ENCODE measurements at places on chromosomes 3 and 15.
A peak's percentile ranks its signal among the peaks of the same experiment; 100 is the strongest.

GRCh38 chr3:112778353-112778948 lies 68.2 kb downstream of the CD200R1L start:
- no peak for DNase-seq

DNA sequence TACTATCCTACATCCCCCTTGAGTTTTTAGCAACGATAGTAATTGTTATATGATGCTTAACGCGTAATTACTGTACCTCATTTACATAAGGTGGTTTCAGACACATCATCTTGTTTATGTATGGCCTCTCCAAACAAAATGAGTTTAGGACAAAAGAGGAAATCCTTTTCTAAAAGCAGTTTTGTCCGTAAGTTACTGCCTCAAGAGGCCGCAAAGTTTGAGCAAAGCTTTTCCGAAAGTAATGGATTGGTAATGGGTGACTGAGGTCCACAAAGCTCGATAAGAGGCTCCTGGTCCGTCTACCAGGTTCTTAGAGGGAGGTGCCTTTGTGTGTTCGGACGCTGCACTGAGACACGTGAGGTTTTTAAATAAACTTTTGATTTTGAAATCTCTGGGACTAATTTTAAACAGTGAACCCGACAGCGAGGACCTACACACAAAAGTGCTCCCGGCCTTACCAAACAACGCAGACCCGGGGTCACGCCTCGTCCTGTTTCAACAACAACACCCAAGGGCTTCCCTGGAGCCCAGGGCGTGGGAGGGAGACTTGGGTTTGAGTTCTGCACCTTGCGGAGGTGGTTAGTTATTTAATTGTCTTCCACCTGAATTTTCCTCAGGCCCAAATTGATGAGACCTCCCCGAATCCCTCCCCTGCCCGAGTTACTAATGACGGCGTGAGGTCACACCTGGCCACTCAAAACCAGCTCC lies 456 bp upstream of the C15orf61 start:
- no peak for DNase-seq

GRCh38 chr3:95289295-95289694 lies 1226.4 kb downstream of the NSUN3 start:
- DNase-seq, result no peak

GRCh38 chr3:133989936-133990702 lies 39.6 kb downstream of the SLCO2A1 start:
- DNase-seq, result no peak

DNA sequence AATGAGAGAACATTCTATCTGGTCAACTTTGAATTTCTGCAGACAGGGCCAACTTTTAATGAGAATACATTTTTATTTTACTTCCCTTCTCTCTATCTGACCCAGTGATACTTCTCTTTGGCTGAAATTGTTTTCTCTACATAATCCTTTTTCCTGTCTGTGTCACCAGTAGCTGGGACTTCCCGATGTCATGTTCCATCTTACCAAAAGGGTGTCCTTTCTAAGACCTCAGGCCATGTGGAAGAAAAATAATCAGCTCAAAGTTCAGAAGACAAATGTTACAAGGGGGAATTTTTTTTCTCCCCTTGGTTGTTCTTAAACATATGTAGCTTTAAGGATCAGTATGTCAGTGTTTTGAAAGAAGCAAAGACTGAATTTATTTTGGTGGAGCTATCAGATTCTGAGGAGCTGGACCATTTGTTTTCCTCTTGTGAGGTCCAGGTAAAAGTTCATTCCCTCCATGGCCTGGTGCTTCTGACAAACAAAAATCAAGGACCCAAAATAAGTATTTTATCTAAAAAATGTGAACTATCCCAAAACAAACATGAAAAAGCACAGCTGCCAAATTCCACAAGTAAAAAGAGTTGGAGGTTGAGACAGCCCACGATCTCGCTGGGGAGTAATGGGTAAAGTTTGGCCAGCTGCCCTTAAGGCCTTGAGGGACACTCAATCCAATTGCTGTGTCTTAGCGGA lies 859.4 kb upstream of the NR2F2 start:
- DNase-seq, result no peak

GRCh38 chr3:126170073-126170777 lies 10.2 kb downstream of the ALDH1L1 start:
- DNase-seq, result no peak

DNA sequence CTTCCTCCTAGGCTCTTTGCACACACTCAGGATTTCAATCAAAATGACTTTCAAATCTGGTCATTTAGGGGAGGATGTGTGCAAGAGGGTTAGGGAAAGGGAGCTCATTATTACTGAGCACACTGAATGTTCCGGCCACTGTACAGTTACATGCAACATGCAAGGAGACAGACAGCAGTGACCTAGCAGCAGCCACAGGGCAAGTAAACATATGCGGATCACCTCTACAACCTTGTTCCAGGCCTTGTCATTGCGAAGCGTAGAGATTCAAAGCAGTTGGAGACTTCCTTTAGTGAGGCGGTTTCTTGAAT lies 837.6 kb downstream of the AGBL1 start:
- DNase-seq, result no peak

DNA sequence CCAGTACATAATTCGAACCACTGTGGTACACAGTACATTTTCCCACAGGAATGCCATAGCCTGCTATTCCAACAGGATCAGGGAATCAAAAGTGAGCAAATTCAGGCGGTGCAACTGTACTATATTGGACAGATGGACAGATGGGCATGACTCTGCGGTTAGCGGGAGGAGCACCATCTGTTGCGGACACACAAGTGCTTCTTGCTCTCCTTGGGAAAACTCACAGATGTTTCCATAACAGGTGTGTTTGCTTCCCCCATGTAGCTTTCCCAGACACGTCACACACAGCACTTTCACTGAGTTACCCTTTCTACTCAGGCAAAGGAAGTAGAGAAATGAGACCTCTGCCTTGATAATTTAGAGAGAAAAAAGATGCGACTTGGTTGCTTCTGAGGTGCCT lies 325.1 kb upstream of the THBS1 start:
- no peak for DNase-seq

- DNase-seq, result no peak
Observed at GRCh38 chr3:61425356-61425755, 136.0 kb upstream of the PTPRG start.

GRCh38 chr3:31523543-31523942 lies 9.2 kb upstream of the STT3B start:
- no peak for DNase-seq

DNA sequence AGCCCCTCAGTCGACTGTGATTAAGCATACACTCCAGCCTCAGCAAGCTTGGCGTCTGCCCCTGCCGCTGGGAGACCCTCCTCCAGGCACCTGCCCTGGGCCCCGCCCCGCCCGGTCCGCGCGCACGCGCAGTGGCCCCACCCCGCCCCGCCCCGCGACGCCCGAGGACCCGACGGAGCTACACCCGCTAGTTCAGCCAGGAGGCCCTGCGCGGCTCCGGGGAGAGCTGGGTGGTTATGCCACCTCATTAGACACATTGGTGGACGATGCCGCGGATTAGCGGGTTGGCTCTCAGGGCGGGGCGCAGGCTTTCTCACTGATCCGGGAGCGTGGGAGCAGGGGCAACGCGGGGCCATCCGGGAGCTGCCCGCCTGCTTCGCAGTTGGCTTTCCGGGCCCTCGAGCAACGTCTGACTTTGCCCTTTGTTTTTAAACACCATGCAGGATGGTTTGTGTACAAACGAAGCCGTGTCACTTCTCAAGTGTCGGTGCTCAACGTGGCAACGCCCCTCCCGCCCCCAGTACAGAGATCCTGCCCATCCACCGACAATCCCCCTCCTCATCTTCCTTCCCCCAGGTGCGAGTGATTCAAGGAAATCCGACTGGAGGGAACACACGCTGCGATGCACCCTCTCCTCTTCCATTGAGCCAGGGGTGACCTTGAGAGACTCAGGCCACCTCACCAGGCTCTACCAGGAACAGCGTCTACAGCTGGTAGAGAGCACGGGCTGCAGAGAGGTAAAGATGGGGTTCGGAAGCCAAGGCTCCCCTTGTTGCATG lies 109.3 kb downstream of the SHQ1 start:
- DNase-seq, result peak; percentile 71

DNA sequence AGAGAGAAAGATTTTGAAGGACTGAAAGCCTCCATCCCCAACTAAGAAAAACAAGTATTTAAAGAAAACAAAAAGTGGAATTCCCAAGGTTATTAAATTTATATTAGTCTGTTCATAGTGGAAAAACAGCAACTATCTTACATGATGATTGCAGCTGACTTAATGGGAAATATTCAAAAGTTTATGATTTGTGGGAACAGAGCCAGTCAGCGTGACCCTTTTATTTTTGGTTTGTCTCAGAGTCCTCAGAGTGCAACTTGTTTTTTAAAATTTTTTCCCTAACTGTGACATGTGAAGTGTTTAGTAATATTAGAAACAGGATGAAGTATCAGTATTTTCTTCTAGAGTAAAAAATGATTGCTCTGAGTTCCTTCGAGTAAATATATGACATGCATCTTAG lies 441.9 kb upstream of the MCTP2 start:
- DNase-seq, result no peak

DNA sequence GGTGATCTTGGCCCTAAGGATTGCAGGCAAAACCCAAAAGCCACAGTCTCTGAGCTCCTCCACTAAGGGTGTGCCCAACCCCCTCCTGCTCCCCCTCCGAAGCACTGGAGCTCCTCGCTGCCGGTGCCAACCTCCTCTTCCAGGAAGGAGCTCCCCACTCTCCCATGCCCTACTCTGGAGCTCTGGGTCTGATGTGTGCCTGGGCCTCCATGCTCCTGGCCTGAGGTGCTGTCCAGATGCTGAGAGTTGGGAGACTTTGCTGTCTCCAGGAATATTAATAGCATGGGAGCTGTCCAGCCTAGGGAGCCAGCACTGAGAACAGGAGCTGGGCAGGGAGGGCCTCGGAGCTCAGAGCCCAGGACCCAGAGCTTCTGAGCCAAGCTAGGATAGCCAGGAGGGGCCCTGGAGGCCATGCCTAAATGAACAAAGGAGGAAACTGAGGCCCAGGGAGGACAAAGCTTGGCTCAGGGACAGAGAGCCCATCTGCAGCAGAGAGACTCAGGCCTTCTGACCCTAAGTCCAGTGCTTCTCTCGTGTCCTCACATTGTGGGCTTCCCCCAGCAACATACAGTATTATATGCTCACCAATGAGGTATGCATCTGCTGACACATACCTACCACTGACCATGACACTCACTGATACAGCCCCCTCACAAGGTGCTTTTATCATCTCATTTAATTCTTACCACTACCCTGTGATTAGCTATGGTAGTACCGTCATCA lies 36.9 kb upstream of the HERC1 start:
- DNase-seq, result no peak

DNA sequence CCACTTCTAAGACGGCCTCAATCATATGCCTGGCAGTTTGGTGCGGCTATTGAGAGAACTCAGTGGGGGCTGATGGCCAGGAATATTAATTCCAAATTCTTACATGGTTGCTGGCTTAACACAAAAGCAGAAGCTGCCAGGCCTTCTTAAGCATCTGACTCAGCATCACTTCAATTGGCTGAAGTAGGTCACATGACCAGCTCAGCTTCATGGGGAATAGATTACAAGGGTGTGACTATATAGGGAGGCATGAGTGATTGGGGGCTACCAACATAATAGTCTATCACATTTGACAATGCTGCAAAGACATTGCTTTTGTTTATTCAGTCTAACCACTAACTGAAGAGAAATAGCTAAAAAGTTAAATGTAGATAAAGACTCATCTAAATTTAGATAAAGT lies 101.6 kb upstream of the ANKRD28 start:
- no peak for DNase-seq

- DNase-seq, result no peak
Observed at GRCh38 chr3:122767540-122768372, 25.9 kb downstream of the HSPBAP1 start.

DNA sequence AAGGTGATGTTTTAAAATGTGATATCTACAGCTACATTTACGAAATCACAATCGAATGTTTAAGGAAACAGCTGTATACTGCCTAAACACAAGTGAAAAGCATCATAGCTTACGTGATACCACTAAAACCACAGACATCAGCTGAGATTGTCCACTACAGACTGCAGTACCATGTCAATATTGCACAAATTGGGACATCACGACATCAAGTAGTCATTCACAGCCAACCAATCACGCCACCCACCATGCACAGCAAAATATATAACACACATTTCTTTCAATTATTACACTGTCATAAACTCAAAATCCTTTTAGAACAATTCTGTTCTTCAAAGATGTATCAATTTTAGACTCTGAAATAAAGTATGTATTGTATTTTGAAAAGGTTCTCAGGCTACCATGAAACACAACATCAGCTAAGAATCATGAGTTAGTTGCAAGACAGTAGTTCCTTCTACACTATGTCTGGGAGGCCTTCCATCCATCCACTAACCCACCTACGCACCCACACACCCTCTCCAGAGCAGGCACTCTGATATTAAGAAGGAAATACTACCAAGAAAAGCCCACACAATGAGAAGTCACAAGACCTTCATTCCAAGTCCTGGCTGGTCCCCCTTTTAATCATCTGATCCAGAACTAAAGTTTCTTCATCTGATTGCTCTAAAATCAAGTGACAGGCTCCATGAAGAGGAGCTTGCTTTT lies 3.1 kb downstream of the DMXL2 start:
- no peak for DNase-seq

- DNase-seq, result no peak
Observed at GRCh38 chr3:138785951-138786350, 48.8 kb downstream of the PIK3CB start.

DNA sequence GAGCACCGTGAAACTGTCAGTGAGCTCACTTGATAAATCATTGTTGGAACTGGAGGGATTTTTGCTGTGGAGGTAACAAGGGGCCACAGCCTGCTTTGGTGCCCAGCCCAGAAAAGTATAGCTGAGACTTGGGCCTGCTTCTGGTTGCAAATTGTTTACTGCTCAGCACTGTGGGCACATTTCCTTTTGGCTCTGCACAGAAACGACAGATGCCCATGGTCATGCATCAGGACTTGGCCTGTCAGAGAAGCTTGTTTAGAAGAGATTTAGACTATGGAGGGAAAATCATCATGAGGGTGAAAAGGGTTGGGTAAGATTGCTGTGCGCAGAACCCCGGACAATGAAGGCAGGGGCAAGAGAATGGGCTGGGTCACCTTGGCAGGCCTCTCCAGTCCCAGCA lies 286.1 kb upstream of the CTNNB1 start:
- no peak for DNase-seq

GRCh38 chr15:42206406-42206805 lies 1.7 kb downstream of the VPS39 start:
- DNase-seq, result no peak

- DNase-seq, result no peak
Observed at GRCh38 chr3:189967254-189967865, 153.3 kb downstream of the P3H2 start.

DNA sequence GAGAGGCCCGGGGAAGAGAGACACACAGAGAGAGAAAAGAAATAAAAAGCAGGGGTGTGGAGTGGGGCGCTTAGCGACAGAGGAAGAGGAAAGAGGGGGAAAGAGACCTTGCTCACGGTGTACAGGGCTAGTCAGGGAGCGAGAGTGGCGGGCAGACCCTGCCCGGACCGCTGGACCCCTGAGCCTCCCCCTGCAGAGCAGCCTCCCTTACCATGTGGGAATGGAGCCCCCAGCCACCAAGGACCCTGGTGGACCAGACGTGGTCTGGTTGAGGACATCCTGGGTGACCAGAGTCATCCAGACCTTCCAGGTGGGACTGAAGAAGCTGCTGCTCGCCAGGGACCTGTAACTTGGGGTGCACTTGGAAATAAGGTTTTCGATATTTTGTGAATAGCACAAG lies 129.6 kb downstream of the CHSY1 start:
- DNase-seq, result no peak

- DNase-seq, result no peak
Observed at GRCh38 chr3:134369861-134370596, 4.2 kb downstream of the AMOTL2 start.
